ENCODE measurements at places on chromosomes 2 and 18.

GRCh38 chr18:25351280-25351775, 638 bp downstream of the ZNF521 start:
- DNase-seq, result no peak

- DNase-seq, result no peak
These were observed 9.4 kb upstream of the AGFG1 start for GRCh38 chr2:227462462-227462951.

DNA sequence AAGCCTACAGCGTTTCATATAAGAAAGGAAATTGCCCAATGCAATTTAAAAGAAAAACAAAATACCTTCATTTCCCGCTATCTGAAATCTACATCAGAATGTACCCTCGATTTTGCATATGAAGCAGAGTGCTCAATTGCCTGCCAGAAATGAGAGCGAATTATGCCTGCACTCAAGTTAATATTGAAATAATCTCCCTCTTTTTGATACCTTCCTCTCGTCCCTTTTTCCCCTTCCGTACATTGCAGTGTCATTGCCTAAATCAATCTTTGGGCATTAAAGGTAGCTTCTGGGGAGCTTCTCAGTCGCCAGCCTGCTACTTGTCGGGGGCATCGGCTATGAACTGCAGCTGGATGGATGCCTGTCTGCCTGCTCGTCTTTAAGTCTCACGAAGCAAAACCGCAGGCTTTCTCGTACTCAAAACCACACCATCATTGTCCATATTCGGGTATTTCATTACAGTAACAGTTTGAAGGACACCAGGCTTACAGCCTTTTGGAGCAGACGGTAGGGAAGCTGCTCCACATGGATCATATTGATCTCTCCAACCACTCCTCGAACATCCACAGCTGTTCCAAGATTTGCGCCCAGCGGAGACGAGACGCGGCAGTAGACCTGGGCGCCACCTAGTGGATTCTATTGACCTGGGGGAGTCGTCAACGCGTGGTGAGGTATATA, 64.0 kb upstream of the HNRNPA3 start:
- DNase-seq, result peak; percentile 39

DNA sequence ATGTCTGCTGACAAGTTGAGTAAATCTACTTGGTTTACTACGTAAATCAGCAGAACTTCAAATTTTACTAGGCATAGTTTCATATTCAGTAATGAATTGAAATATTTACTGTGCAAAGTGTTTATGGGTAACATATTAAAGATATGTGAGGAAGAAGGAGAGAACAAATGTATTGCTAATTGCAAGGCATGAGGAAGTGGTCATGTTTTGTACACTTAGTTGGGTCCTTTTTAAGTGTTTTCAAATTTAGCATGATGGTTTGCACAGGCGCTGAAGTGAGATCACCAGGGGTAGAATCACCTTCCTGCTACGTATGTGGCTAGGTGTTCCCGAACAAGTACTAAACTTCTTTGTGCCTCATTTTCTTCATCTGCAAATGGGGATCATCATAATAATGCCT, 1534.4 kb downstream of the LRP1B start:
- no peak for DNase-seq

DNA sequence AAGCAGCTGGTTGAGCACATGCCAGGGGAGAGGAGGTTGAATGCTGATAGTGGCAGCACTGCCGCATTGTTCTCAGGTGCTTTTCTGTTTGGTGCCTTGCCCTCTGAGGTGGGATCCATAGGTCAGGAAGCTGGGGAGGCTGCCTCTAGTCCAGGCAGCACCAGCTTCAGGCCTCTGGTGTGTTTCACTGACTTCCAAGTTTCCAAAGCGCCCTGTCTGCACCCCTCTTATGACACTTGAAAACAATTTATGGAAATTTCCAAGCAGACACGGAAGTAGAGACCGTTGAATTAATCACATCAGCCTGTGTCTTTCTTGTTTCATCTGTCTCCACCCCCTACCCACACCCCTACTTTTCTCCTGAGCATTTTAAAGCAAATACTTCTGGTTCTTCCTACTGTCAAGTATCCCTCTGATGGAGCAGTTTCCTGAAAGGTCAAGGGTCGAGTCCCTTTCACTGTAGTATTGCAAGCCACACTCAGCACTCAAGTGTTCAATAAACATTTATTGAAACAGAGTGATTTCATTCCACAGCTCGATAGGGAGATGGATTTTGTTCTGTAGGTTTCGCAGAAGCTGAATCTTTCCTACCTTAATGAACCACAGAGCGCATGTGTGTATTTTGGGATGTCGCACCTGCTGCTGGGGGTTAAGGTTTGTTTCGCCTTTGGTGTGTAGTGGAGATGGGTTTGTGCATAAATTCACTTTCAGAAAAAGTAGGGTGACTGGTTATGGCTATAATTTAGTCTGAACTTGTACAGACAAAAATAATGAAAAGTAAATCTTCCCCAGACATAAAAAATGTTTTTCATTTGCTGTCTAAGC, 21.4 kb downstream of the DGKD start:
- DNase-seq, result no peak

GRCh38 chr2:231336700-231337099, 58.8 kb upstream of the B3GNT7 start:
- DNase-seq, result no peak

DNA sequence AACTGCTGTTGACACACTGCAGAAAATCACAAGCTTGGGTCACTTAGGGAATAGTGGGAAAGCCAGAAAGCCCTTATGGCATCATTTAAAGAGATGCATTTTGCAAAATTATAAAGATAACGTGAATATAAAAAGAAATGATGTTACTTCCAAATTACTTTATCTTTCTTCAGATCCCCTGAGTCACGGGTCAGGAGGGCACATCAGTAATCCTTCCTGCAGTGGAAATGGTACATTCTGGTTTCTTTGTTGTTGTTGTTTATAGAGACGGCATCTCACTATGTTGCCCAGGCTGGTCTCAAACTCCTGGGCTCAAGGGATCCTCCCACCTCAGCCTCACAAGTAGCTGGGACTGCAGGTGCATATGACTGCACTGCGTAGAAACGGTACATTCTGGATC, 9.8 kb upstream of the EPG5 start:
- no peak for DNase-seq

DNA sequence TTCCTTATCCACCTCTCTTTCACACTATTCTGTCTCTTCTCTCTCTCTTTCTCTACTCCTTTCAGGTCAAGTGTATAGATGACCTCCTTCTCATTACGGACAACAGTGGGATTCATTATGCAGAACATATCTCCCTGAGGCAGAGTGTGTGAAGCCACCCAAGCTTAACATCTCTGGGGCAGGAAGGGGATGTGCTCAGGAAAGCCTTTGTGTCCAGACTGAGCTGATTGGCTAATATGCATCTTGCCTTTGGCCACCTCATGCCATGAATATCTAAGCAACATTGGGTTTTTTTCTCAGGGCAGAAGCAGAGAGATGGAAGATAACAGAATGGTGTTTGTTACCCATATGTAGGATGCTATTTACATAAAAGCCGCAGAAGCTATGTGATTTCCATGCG, 211.4 kb upstream of the LRRTM1 start:
- DNase-seq, result no peak

DNA sequence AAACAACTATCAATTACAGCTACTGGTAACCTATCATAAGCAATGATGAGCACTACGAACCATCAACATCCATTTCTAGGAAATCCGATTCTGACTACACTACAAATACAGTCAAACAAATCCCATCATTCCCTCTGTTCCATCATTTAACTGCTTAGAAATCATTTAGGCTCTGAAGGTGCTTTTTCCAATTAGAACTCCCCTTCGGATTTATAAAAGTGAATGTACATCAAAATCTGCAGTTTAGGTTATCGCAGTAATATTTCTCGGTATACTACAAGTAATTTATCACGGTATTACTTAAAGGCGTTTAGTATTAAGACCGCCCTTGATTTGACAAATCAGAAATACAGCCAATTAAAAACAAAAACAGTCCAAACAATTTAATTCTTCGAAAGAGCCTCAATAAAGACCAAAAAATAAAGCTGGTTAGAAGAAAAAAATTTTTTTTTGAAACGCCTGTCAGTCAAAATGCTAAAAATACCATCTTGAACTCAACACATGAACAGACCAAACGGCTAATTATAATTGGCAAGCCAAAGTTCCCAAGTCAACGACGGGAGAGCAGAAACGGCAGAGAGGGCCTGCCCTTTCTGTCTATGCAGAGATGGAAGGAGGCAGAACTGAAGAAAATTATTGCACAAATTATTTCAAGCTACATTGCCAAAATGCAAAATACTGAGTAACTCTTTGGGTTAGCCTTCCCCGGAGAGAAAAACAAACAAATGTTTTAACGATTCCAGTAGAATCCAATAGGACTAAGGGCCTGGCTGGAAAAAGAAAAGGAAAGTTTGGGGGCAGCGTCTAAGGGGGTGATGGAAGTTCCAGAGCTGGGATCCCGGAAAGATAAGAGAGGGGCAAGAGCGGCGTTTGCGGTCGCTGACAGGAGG, 1.2 kb downstream of the VPS54 start:
- DNase-seq, result no peak

GRCh38 chr2:11348209-11348749, 3.8 kb upstream of the ROCK2 start:
- no peak for DNase-seq

DNA sequence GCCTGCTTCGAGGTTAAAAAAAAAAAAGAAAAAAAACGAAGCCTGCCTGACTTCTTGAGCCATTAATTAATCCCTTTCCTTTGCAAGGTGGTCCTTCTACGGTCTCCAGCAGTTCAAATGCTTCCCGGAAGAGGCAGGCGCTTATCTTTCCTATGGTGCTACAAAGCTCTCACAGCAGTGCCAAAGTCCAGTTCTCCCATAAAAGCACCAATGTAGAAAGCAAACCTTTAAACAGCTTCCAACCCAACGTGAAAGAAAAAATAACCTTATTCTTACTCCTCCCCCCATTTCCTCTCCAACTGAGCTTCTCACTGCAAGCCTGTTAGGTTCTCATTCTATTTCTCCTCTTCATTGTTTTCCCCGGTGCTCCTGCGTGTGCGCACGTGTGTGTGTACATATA, 317.4 kb upstream of the SOX11 start:
- no peak for DNase-seq

DNA sequence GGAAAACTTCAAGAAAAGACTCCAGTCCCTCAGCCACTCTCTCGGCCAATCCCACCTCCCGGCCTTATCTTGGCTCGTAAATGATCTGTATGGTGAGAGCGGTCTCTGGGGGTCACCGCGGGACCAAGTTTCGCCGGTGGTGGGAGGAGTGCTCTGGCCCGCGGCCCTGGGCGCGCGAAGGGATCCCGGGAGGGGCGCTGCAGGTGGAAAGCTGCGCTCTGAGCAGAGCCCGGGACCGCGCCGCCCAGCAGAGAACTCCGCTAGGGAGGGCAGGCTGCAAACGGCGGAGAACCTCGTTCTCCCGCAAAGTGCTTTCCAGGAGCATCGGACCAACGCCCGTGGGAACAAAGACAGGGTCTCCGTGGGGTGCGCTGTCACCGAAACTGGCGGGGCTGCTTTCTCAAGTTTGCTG, 622 bp downstream of the LRP2 start:
- DNase-seq, result no peak

DNA sequence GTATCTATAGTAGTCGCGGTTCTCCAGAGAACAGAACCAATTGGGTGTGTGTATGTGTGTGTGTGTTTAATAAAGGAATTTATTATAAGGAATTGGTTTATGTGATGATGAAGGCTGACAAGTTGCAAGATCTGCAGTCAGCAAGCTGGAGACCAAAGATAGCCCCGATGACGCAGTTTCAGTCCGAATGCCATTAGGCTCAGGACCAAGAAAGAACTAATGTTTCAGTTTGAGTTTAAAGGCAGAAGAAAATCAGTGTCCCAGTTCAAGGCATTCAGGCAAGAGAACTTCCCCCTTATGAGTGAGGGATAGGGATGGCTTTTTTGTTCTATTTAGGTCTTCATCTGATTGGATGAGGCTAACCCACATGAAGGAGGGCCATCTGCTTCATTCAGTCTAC, 221.6 kb downstream of the HNMT start:
- no peak for DNase-seq

GRCh38 chr18:48580782-48581181, 42.0 kb downstream of the CTIF start:
- no peak for DNase-seq

GRCh38 chr2:216108310-216108966, 710 bp upstream of the XRCC5 start:
- no peak for DNase-seq

GRCh38 chr2:78845664-78846185, 179.8 kb upstream of the REG3G start:
- no peak for DNase-seq

DNA sequence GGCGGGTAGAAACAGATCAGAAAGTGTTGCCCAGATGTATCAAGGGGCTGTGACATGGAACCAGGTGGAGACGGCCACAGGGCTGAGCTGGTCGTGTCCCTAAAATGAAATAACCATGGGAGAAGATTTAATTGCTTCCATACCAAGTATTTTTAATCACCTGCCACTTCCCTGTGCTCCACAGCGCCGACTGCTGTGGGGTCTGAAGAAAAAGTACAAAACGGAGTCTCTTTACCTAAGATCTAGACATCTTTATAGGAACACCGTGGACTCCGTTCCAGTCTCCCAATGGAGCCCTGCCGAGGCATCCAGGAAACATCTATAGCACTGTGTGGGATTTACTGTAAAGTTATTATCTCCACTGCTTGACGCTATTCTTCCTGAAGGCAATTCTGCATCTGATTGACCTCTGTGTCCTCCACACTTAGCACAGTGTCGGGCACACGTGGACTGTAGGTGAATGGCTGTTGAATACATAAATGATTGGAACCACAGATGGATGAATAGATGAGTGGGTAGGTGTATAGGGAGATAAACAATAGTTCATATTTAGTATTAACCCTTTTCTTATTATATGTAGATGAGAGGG, 21.6 kb upstream of the GYPC start:
- no peak for DNase-seq

GRCh38 chr18:715626-716025, 3.2 kb upstream of the ENOSF1 start:
- DNase-seq, result no peak

DNA sequence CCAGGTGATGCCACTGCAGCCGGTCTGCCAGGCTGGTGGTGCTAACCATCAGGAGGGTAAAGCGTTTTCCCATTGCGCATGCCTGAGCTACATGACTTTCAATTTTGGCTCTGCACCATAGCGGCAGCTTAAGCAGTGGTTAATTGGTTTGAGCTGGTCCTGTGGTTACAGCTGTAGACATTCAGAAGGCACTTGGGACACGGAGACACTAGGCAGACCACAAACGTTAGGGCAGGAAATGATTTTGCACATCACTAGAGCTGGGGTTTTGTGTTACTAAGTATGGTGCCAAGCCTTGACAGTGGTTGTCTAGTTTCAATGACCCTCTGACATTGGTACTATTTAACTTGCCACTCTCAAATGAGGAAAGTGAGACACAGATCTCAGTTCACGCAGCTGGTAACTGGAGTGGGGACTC, 28.9 kb upstream of the CNOT11 start:
- DNase-seq, result no peak

DNA sequence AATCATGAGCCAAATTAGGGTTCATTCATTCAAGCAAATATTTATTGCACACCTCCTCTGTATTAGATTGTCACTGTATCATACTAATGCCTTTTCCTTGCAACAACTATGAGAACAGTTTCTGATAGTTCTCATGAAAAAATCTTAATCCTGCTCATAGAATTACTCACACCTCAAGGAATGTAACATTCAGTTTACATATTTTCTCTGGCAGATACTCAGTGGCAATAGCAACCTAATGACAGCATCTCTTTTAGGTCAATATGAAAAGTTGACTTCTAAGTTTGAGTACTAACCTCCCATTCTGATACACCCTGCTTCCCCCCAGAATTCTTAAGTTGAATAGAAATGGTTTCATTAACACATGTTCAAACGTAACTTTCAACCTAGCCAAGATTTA, 132.0 kb downstream of the VWC2L start:
- no peak for DNase-seq
